ENCODE measurements at places on chromosomes 1 and 21.

- no peak for DNase-seq
These were observed 36.4 kb downstream of the PDC start for GRCh38 chr1:186424539-186424938.

DNA sequence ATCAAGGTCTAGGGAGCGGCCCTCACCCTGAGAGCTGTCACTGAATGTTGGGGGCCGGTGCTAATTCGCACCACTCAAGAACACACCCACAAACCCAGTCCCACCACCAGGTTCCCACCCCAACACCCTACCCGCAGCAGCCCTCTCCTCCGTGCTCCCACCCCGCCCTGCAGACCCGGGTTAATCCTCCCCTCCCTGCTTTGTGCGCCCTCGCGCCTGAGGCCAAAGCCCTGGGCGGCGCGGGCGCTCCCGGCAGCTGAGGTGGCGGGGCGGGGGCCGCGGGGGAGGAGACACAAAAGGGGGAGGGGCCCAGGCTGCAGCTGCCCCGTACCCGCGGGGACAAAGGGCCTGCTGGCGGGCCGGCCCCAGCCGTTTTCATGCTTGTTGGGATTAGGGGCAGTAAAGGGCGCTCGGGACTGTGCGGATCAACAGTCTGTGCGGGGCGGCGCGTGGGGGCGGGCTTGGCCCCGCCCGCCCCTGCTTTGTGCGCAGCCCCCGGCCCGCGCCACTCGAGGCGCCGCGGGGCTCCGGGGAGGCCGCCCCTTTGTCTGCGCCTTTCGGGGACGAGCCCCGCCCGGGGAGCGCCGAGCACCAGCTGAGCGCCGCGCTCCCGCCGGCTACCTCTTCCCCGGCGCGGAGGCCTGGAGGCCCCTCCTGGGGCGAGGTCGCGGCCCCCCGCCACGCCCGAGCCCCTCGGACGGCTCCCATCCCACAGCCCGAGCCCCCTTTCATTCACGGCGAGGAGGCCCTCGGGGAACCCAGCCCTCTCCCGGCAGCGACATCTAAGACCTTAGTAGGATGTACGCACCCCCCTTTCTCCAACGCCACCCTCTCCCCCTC lies 10.9 kb downstream of the C1orf216 start:
- DNase-seq = peak; percentile 79

DNA sequence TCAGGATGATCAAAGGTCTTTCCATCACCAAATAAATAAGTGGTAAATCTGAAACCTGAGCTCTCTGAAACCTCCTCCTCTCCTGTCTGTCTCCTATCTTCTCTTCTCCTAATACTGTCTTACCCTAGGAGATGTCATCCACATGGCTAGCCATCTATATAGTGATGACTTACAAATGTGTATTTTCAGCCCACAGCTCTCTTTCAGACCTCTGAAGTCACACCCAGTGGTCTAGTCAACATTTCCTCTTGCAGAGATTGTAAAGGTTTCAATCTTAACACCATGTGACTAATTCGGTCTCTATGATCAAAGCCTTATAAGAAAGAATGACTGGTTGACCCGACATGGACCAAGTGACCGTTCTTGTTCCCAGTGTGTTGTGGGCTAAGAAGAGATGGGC lies 63.1 kb upstream of the DPT start:
- DNase-seq = no peak

- no peak for DNase-seq
These were observed 8.3 kb upstream of the CSF1 start for GRCh38 chr1:109902204-109902985.

- peak; percentile 69 for DNase-seq
These were observed 26.9 kb downstream of the OR6Y1 start for GRCh38 chr1:158527190-158527815.

DNA sequence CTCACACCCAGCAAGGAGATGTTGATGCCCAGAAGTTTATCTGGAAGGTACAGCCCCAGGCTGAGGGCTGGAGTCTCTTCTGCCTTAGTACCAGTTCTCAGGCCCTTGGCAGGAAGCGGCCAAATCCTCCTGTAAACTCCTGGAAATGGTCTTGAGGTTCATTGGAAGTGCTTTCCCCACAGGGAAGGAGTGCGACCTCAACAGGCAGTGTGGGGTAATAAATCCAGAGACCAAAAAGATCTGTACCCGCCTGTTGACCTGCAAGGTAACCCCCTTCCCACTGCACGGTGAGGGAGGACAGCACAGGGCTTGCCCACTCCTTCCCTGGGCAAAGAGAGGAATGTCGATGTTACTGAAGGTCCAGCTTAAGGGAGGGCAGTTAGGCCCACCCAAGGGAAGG lies 4.5 kb downstream of the ATXN7L2 start:
- no peak for DNase-seq

DNA sequence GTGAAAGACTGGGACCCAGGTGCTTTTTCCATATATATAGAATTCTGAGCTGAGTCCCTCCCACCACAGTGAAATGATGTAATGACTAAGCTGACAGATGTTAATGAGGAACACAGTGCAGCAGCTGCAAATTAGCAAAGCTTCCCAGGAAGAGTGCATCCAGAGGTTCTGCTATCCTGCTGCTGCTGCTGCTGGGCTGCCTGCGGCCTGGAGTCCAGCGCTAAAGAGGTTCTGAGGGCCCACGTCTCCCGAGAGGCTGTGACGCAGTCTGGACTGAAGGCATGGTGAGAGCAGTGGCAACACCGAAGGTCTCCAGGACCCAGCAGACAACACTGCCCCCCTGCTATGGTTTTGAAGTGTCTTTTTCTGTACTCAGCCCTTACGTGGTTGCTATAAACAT lies 63.9 kb downstream of the URB2 start:
- no peak for DNase-seq

DNA sequence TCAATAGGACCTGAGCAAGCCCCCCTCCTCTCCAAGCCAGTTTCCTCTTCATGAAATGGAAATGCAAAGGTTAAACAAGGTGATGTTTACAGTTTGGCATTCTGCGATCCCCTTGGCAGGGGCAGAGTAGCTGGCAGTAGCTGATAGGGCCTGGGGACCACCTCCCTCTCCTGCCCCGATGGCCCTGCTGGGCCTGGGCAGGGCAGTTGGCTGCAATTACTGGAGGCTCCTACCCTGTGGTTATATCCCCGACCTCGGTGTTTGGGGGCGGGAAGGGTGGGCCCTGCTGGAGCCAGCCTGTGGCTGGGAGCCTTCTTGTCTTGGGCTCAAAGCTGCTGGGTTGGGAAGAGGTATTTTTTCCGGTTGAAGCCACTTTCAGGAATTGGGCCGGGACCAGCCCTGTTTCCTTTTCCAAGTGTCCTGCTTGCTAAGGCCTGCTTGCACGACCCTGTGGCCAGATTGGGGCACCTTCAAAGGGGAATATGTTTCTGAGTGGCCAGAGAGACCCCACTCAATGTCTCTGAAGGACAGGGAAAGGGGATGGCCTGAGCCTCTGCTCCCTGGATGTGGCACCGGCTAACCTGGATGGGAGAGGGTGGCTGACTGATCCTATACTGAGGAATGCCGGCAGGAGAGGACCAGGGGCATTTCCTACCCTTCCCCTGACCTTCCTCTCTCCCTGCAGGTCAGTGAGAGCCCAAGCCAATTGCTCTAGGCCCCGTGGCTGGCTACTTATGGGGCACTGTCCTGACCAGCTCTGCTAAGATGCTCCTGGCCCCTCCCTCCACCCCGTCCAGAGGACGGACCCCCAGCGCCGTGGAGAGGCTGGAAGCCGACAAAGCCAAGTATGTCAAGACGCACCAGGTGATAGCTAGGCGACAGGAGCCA lies 1.9 kb downstream of the FAM110D start:
- DNase-seq = peak; percentile 23

DNA sequence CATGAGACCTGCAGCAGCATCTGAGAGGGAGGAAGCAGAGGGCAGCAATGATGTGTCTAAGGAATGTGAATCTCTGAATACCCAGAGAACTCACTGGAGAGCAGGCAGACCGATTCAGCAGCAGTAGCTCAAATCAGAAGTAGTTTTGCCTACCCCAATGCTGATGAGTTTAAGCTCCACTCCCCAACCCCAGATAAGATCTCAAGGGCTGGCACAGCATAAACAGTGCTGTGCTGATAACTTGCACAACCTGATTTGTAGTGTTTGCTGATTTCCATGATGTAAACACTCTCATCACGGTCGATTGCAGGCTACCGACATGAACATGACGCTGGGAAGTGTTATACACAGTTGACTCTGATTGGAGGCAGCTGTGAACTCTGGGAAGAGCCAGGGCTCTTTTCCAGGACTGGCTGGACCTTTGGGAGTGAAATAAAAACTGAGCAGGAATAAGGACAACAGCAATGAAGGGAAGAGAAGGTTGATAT lies 11.2 kb upstream of the HMGCS2 start:
- peak; percentile 5 for DNase-seq

- DNase-seq = no peak
These were observed 18.8 kb upstream of the SCCPDH start for GRCh38 chr1:246705368-246705767.

- no peak for DNase-seq
These were observed 3.1 kb downstream of the FTCD start for GRCh38 chr21:46151989-46152926.

DNA sequence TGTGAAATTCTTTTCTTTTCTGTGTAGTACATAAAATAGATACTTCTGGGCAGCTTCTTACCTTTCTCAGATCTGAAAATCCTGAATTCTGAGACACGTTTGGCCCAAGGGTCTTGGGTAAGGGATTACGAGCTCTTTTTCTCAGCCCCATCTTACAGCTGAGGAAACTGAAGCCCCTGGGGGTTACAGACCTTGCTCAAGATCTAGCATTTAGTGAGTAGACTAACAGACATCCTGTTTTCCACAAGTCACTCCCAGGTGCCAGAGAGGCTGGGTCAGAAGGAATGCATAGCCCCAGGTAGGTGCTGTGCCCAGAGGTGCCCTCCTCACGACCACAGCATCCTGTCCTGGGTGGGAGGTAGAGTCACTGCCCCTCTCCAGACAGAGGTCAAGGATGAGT lies 13.2 kb upstream of the CREG1 start:
- no peak for DNase-seq

GRCh38 chr1:47684964-47685762 lies 247.3 kb downstream of the FOXD2 start:
- no peak for DNase-seq

GRCh38 chr1:241457421-241457820 lies 62.1 kb downstream of the FH start:
- no peak for DNase-seq

- peak; percentile 94 for DNase-seq
These were observed 3.3 kb upstream of the IRF2BP2 start for GRCh38 chr1:234613128-234613875.

DNA sequence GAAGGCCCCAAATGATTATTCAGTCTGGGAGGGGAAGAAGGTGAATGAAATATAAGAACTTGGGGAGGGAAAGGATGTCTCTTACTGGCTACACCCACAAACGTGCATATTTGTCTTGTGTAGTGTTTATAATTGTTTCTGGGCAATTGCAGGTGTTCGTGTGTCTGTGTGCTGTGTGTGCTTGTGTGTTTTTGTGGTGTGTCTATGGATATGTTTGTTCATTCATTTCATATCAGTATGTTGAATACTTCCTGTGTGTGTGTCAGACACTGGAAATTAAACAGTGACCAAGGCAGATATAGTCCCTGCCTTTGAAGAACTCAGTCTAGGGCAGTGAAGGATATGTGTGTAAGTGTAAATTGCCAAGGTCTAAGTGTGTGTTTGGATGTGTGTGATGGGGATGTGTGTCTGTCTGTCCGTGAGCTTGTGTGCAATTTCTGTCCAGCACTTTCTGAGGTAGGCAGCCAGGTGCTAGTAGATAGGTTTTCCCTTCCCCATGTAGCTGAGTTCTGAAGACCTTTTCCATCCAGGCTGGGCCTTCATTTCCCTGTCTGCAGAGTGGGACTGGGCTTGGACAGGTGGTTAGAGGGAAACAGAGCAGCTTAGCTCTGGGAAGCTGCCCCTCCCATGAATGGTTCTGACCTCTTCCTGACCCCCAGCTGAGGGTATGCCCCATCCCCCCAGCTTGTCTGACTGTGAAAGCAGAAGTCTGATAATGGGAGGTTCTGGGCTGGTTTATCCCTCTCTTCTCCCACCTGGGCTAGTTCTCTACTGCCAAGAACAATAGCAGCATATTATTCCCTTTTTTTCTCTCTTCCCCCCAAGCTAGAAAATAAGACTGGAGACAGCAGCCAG lies 3.8 kb downstream of the AGO1 start:
- DNase-seq = no peak
